NCI-H1105 treated with DMSO at 0.1 percent for 48 hours (cell line): ENCODE measurements at places on chromosomes 1 and 21.

GRCh38 chr1:208759255-208759654 is 515.1 kb upstream of the PLXNA2 start:
- DNase-seq: no peak

- no peak for DNase-seq
Observed at GRCh38 chr1:159250638-159251216, 46.1 kb downstream of the ACKR1 start.

DNA sequence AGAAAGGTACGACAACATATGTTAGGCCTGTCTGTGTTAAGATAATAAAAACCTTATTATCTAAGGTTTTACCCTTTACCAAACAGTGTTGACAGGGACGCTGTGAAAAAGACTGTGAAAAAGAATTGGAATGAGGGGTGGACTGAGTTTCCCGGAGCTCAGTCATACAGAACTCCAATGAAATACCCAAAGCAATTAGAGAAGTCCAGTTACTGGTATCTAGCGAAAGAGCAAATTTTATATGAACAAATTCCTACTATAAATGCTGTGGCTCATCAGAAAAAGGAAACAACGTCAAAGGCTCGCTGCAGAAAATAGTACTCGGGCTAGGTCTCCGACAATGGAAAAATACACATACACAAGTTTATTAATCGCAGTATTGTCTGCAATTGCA is 708 bp upstream of the RBBP5 start:
- no peak for DNase-seq

DNA sequence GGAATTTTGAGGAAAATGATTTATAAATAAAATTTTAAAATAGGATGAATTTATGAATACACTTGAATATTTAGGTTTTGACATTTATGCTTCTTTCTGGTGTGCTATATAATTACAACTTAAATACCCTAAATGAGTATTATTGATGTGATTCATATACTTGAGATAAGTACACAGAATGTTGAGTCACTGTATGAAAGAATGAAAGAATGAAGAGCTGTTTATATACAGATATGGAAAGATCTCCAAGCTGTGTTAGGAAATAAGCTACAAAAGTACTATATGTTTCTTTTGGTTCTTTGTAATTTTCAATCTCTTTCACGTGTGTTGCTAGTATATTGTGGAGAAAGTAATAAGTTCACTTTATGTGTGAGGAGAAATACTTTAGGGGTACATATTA is 147.2 kb downstream of the RASAL2 start:
- DNase-seq: no peak

GRCh38 chr1:52533713-52534112 is 19.2 kb downstream of the TUT4 start:
- no peak for DNase-seq

- DNase-seq: peak; percentile 84
Observed at GRCh38 chr21:39082656-39083376, 100.4 kb downstream of the PSMG1 start.

GRCh38 chr1:183552441-183552840 is 37.8 kb downstream of the NCF2 start:
- DNase-seq: no peak

DNA sequence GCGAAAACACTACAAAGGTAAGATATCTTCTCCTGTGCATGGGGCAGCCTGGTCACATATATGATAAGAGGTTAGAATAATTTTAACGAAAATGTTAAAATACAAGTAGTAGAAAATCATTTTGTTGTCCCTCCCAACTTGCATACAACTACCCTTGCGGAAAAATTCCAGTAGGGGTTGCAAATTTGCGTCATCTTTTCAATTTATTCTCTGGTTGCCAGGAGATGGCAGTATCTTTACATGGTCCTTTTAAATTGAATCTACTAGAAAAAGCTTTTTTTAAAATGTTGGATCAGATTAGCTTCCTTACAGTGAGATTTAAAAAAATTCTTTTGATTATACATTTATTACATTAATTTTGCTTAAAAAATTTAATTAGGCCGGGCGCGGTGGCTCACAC is 10.9 kb downstream of the S100PBP start:
- DNase-seq: no peak

DNA sequence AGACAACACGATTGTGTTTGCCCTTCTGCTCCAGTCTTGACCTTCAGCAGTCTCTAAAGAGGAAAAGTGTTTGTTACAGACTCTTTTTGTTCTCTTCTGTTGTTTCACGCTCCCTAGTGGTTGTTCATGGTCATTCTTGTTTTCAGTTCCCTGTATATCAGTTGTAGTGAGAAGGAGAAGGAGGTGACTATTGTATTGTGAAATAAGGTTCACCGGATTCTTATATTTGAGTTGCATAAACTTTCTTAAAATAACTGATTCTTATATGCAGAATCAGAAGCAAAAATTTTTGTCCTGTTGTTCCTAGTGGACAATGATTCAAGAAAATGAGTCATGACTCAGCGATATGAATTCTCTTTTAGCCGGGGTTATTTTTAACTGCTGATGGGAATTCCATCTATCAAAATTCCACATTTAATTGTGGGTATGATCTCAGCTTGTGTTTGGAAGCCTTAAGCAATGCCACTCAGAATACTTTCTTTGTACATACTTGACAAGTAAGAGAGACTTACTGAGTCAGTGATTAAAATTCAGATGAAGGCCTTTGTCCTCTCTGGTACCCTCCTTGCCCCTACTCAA is 152.2 kb downstream of the CLEC20A start:
- DNase-seq: no peak

- no peak for DNase-seq
Observed at GRCh38 chr1:58922302-58923089, 138.6 kb upstream of the JUN start.

- DNase-seq: no peak
Observed at GRCh38 chr1:6116137-6116536, 64.0 kb downstream of the CHD5 start.

GRCh38 chr21:40845441-40845995 is 1.4 kb downstream of the DSCAM start:
- DNase-seq: peak; percentile 41

DNA sequence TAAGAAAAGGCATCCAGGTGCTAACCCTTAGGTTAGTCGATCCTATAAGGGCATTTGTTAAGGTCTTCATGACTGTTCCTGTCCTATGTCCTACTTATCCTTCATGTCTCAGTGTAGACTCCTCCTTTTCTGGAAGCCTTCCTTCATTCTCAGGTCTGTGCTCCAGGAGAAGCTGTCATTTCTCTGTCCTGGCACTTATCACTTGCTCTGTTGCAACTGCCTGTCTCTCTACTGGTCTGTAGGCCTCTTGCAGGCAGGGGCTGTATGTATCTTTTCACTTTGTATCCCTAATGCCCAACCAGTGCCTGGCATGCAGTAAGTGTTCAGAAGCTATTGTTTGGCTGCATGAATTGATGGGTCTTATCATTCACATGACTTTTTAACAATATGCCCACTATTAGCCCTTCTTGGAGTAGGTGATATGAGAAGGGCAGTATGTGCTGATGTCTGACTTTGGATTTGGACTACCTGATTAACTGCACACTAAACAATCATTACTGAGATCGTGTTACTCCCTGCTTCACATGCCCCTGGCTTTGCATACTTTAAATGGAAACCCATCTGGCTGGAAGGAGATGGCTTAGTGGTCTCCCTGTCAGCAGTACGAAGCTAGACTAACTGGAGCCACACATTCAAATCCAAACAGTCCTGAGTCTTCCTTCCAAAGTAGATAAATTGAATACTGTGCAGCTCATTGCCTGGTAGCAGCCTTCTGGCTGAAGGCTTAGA is 88.8 kb downstream of the RGL1 start:
- DNase-seq: no peak

- no peak for DNase-seq
Observed at GRCh38 chr1:224914292-224914900, 15.1 kb upstream of the DNAH14 start.

DNA sequence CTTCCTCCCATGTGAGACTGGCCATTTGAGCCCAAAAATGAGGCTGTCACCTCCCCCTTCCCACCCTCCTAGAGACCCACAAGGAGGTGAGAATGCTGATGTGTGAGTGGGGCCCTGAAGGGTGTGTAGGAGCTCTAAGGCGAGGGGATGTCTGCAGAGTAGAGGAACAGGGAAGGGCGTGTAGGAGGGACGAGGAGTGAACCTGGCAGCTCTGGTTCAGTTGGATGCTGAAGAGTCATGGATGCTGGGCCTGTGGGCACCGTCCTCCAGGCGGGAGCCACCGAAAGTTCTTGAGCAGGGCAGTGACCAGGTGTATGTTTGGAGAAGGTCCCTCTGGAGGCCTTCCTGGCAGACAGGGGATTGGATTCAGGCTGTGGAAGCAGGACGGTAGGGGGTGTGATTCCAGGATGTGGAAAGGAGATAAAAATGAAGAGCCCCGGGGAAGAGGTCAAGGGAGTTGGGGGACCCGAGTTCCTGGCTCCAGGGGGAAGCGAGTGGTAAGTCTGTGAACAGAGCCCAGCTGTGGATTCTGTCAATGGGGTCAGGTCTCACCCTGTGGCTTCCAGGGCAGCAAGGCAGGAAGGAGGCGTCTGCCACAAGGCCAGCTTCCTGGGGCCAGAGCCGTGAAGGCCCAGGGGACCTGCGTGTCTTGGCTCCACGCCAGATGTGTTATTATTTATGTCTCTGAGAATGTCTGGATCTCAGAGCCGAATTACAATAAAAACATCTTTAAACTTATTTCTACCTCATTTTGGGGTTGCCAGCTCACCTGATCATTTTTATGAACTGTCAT is 7.9 kb downstream of the SAMD11 start:
- DNase-seq: no peak

- no peak for DNase-seq
Observed at GRCh38 chr1:12460911-12461621, 156.9 kb downstream of the DHRS3 start.
